NCI-H2171 (cell line): ENCODE measurements at places on chromosomes 2 and 18.

DNA sequence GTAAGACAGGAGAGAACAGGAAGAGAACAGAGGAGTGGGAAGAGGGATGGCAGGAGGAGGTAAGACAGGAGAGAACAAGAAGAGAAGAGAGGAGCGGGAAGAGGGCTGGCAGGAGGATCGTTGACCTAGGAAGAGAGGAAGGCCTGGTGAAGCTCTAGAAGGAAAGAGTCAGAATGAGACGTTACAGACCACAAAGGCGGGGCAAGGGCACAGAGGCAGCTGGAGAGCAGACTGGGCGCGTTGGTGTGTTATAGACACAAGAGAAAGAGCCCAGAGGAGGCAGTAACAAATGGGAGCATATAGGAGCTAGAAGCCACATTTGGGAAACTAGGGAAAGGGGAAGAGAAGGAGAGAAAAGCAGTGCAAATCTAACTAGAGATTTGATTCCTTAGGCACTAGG lies 26.6 kb downstream of the PTRHD1 start:
- no peak for DNase-seq

DNA sequence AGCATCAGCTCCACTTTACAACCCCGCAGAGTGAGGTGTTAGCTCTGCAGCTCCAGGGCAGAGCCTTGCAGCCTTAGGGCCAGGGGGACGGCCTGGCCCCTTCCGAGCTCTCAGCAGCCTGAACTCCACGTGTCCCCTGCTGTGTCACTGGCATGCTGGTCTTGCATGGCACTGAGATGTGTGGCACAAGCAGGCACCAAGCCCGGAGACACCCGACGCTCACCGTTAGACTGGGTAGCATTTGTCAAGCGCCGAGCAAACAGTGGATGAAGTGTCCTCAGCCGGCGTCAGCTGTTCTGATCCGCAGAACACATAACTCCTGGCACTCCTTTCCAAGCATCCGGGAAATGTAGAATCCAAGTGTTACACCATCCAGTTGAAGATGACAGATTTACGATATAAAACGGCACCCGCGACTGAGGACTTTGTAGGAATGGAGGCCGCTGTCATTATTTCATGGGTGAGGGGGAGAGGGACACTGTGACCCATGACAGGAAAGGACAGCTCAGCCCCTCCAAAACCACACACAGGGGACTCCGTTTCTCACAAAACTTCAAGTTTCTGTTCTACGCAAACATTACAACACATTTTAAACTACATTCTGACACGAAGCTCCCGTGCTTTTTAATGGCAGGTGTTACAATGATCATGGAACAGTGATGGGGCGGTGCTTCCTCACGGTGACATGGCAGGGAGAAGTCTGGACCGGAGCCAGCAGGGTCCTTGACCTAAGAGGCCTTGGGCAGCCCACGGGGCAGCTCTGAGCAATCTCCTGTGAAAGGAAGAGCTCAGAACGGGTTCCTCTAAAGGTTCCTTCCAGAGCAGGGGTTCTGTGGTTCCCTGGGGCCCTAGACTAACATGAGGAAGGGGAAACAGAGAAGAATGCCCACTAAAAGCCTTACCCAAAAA lies 89.4 kb downstream of the HDAC4 start:
- no peak for DNase-seq

GRCh38 chr2:22450831-22451230 lies 934.1 kb upstream of the KLHL29 start:
- DNase-seq, result peak; percentile 52

- DNase-seq, result no peak
Observed at GRCh38 chr2:183495589-183496267, 371.5 kb downstream of the NUP35 start.

GRCh38 chr2:223944703-223945531 lies at the start of gene WDFY1:
Gene WDFY1, minus strand, starts transcription at chr2:223945335. Its CDS starts 51 bp downstream, at chr2:223945284.
- DNase-seq, result peak; percentile 54

GRCh38 chr18:63508596-63508995 lies 31.8 kb downstream of the SERPINB5 start:
- no peak for DNase-seq

GRCh38 chr18:48784656-48785055 lies 166.1 kb downstream of the SMAD7 start:
- no peak for DNase-seq

DNA sequence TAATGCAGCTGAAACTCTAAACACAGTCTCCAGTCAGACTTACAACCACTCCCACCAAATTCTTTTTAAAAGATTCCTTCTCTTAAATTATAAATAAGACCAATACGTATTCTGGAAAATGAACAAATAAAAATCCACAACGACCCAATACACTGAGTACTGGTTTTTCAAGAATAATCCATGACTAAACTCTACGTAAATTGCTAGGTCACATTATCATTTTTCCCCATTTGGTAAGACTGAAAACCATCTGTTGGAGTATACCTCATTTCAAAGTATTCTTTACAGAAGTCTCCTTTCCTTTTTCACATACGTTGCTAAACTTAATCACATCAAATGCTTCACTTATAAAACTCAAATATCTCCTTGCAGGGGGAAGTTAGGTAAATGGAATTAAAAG lies 6.0 kb downstream of the ZNF516 start:
- DNase-seq, result no peak

DNA sequence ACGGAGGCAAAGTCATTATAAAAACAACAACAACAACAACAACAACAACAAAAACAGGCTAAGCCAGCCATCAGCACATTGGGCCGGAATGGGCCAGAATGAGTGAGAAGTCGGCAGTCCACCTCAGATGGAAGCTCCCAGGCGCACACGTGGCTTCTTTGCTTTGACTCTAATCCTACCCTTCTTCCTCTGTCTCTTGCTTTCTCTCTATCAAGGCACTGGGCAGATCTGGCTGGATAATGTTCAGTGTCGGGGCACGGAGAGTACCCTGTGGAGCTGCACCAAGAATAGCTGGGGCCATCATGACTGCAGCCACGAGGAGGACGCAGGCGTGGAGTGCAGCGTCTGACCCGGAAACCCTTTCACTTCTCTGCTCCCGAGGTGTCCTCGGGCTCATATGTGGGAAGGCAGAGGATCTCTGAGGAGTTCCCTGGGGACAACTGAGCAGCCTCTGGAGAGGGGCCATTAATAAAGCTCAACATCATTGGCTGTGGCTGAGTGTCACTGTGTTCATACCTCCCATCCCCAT lies 52.2 kb downstream of the MARCO start:
- no peak for DNase-seq

DNA sequence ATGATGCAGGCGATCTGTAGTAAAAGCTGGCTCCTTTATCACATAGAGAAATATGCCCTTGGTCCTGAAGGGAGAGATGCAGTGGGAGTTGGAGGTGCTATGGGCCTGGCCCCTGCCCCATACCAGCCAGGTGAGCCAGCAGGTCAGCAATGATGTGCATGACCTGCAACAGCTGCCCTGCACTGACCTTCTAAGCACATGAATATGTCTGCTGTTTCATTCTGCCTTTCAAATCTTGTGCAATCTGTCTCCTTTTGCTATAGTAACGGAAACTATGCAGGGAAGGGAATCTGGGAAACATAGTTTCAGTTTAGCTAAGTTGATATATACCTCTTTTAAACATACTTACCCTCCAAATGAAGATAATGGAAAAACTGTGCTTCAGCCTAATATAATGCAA lies 235.2 kb downstream of the TDRD15 start:
- DNase-seq, result no peak

DNA sequence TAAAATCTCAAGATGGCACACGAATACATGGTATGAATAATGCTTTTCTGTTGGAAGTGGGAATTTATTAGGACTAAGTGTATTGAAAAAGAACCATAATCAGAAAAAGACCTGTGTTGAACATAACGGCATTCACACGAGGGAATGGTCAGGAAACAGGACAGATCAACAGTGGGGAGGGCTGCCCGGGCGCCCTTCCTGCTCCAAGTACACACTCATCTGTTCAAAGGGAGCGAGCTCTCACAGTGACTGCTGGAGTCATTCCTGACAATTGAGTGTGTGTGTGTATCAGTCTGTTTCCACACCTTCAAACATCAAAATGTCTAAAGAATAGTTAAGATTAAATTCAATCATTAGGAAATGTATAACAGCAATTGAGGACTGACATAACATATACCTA lies 167.2 kb downstream of the HDAC4 start:
- no peak for DNase-seq

DNA sequence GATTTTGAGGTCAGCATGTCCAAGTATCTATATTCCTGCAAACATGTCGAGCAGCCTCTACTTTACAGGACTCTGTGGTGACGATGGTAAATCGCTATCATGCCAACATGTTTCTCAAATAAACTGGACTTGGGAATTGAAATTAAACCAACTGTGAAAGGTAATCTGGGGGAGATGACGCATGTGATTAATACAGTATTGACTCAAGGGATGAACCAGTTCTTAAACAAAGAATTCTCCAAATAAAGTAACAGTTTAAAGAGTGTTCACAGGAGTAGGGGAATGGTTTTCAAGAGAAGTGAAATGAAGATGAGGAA lies 54.3 kb downstream of the THUMPD2 start:
- DNase-seq, result no peak

DNA sequence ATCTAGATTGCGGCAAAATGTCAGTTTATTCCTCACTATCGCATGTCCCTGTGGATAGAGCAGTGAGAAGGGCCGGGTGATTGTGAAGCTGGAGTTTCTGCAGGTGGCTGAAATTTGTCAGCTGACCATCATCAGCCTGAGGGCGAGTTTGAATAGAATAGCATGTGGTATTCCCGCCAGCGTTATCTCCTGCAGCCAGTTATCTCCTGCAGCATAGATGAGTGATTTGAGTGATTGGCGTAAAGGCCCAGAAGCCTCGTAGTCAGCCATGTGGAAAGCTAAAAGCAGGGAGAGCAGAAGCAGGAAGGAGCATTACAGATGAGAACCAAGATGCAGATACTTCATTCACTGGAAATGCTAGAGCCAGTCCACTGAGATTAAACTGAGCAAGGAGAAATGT lies 65.5 kb downstream of the CABLES1 start:
- no peak for DNase-seq

DNA sequence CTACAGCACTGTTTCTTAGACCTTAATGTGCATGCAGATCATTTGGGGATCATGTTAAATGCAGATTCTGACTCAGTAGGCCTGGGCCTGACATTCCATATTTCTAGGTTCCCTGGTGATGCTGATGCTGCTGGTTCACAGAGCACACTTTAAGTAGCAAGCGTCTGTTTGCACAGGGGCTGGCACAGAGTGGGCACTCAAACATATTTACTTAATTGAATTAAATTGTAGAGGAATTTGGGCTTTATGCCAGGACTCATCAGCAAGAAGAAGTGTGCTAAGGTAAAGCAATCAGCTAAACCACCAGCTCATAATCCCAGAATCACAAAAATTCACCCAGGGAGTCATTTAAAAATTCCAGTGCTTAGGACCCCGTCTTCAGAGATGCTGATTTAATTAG lies 25.1 kb upstream of the INPP4A start:
- no peak for DNase-seq

GRCh38 chr2:58756336-58756735 lies 515.2 kb upstream of the FANCL start:
- no peak for DNase-seq

DNA sequence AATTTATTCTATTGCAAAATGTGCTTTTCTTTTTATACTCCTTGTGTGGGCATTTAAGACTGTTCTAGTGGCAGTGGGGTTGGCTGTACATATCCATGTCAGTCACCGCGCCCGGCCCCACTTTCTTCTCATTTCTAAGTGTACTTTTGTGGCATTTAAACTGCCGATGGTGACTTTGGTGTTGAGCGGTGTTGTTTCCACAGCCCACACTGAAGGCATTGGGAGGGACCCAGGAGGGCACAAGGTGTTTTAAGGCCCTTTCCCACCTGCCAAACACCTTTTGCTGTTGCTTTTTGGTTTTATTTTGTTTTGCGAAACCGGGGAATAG lies 369.7 kb downstream of the MTX2 start:
- no peak for DNase-seq

GRCh38 chr2:98944775-98945174 lies 8.8 kb upstream of the CRACDL start:
- DNase-seq, result no peak

DNA sequence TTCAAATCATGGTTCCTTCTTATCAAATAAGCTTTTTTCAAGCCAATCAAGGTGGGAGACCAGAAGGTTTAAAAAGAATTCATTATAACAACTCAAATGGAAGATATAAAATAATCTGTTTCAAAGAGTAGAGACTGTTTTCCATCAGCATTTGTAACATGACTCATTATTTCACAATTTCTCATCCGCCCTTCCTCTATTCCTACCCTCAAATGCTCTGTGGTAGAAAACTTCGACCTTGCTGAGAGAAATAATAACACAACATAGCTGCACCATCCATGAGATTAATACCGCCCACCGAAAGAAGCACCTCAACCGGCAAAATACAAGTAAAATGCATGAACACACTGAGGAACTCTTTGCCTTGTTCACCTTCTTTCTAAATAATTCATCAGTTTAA lies 2039.2 kb upstream of the CELF4 start:
- DNase-seq, result no peak

DNA sequence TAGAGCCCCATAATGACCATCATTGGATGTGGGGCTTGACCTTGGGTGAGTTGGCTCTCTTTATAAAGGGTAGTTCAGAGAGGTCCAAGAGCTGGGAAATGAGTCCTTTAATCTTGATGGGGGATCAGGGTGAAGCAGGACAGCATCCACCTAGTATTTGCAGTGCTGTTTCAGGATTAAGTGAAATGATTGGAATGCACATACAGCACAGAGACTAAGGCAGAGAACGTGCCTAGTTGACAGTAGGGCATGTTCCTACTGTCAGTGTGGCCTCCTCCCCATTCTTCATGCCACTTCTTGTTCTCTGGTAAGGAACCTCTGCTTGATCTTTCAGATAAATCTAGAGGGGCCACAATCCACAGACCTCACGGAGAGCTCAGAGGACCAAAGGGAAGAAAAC lies 78.9 kb downstream of the TRIM43 start:
- no peak for DNase-seq

GRCh38 chr2:231671270-231672050 lies 36.9 kb upstream of the PTMA start:
- DNase-seq, result no peak

- peak; percentile 74 for DNase-seq
Observed at GRCh38 chr18:24601585-24601984, 141.1 kb downstream of the HRH4 start.

- DNase-seq, result no peak
Observed at GRCh38 chr2:109080109-109080508, 48.9 kb upstream of the SH3RF3 start.

- no peak for DNase-seq
Observed at GRCh38 chr2:102473020-102473419, at the start of gene SLC9A4. Gene SLC9A4, plus strand, starts transcription at chr2:102473226. Its CDS starts 534 bp downstream, at chr2:102473760.
